ENCODE measurements at places on chromosomes 7 and 10.

GRCh38 chr10:83165265-83165664 is 974.0 kb upstream of the GHITM start:
- DNase-seq: no peak

DNA sequence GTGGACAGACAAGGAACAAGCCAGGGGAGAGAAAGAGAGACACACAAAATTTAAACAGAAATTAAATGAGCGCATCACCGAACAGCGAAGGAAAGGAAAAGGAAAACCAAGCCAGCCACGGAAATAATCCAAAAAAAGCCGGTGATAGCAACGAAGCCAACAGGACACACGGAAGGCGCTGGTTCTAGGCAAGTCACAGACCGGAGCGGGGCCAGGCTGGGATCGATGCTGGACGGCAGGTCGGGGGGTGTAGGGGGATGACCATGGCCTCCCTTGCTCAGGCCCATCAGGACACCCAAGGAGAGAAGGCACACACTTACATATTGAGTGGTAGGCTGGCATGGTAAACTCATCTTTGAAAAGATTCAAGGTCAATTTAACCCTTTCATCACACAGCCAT is 202.5 kb upstream of the PTN start:
- DNase-seq: no peak

GRCh38 chr10:75746356-75746755 is 314.9 kb downstream of the LRMDA start:
- no peak for DNase-seq

DNA sequence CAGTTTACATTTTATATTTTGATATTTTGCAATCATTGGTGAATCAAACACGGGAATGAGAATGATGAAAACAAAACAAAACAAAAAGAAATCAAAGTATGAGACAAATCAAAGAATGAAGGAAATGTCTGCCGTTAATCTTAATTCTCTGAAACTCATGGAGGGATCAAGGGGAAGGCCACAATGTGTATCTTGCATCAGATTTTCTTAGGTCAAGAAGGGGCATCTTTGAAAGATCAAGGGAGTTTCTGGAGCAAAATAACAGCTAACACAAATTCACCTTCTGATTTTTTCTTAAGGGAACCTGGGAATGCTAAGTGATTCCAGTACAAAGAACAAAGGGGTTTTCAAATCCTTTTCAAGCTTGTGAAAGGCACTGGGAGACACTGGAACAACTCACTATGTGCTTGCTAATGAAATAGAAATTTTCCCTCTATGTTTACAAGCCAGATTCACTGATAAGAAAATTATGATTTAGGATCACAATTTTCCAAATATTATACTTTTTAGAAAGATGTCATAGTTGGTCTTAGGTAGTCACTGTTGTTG is 322.3 kb upstream of the AOAH start:
- no peak for DNase-seq

GRCh38 chr10:78696791-78697395 is 371.9 kb upstream of the ZMIZ1 start:
- DNase-seq: no peak

DNA sequence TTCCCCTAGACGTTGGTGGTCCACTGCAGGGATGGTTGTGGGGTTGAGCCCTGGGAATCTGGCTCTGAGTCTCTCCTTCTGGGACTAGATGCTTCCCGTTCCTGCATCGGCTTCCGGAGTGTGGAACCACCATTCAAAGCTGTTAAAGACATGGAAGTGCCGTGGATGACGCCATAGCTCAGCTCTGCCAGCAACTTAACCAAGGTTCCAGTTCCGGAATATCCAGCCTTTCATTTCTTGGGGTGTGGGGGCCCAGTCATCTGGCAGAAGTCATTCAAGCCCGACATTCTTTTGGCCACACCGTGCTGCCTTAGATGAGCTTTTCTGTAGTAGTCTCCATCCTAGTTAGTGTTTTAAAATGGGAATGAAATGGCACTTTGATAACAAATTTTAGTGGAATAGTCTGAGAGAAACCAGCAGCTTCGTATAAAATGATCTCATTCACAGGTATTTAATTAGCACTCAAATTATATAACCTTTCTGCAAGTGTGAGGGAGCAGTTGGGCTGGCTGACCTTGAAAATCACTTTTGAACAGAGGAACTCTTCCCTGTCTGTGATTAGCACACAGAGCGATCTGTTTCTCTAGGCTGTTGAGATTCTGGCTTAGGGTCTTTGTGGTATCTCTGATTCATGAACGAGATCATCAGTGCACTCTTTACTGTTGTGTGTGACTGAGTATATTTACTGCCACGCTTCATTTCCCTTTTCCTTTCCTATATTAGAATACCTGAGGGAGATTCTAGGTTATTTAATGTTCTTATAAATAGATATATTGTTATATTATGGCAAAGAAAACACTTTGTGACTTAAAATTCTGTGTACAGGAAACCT is 19.9 kb downstream of the LMTK2 start:
- DNase-seq: no peak

DNA sequence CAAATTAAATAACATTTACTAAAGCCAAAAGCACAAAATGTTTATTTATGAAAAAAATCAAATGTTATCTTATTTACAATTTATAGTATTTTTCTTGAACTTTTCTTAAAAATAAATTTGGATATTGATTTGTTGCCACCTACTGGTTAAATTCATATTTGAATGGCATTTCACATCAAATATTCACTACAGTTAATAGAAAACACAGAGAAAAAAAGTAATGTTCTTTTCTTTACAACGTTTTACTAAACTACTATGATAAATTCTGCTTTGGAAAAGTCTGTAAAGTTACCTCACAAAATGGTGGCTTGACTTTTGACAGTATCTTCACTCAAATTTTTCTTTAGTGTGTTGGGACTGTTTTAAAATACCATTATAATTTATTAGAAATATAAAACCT is 52.7 kb downstream of the SRPK2 start:
- no peak for DNase-seq

DNA sequence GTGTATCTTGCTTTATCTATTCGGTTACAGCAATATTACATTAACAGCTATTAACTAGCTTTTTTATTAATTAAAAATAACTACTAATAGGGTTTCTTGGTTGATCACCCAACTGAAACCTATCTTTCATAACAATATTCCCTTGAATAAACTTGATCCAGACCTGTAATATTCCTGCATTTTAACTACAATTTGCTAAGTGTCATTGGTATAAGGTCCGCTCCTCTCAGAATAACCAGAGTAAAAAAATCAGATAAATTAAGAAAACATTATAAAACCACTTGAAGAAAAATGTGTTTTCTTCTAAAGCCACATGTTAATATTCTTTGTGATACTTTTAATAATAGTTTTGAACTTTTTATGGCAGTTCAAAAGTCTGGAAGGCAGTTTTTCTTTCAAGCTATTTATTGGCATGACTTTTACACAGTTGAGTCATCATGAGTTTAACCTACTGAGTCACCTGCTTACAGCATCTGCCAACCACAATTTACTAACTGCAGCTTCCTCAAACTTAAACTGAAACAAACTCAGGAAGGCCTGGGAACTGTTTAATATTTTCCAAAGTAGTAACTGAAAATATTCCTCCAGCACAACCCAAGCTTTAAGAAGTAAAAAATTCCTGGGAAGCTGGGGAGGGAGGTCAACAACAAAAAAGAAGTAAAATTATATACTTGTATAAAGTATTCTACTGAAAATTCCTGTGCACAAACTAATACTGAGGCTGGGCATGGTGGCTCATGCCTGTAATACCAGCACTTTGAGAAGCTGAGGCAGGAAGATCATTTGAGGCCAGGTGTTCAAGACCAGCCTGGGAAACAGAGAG is 103.2 kb downstream of the NRBF2 start:
- no peak for DNase-seq

GRCh38 chr7:32163141-32163806 is 93.1 kb upstream of the PDE1C start:
- peak; percentile 24 for DNase-seq

DNA sequence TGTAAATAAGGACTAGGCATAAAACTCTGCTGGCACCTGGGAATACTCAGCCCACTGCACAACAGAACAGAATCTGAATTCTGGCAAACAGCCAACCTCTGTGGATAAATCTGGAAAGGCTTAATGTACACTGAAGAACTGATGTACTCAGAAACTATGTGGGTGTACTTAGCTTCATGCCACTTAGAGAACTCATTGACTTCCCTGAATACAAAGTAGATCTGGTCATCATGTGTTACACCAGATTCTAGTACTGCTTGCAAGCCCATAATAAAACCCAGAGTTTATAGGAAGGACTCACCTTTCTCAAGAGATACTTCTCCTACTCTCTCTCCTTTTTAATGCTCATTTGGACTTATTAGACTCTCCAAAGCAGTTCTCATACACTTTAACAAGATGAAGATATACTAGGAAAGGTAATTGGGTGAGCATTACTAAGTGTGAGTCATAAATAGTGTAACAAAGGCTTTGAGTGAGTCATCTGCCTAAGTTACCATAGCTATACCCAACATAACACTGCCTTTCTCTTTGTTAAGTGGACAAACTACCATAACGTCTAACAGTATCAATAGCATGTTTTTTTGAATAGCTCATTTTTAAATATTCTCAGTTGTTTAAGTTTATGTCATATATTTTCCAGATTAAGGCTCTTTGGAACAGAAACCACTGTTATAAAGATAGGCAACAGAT is 309.1 kb downstream of the MDFIC start:
- DNase-seq: no peak

GRCh38 chr10:122054048-122055025 is 65.4 kb downstream of the TACC2 start:
- no peak for DNase-seq

DNA sequence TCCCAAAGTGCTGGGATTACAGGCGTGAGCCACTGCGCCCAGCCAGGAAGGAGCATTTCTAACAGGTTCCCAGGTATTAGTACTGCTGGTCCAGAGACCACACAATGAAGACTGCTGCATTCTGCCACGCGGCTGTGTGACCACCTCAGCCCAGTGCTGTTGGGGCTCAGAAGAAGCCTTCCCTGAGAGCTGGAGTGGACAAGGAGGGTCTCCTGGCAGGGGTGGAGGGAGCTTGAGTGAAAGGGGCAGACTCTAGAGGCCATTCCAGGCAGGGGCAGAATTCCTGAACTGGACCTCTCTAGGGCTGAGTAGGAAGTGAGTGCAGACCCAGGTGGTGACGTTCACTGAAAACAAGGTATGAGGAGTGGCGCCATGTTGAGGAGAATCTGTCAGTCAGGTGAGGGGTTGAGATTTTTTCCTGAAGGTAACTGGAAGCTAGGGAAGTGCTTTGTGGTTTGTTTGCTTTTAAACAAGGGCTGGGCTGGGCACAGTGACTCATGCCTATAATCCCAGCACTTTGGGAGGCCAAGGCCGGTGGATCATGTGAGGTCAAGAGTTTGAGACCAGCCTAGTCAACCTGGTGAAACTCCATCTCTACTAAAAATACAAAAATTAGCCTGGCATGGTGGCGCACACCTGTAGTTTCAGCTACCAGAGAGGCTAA is 67.6 kb downstream of the TACC2 start:
- DNase-seq: no peak

- DNase-seq: peak; percentile 30
Measured at GRCh38 chr10:110273474-110273873, 31.2 kb downstream of the SMNDC1 start.
